CD4-positive, alpha-beta T cell treated with Interleukin-10 for 1 hour (primary cell): ENCODE measurements at places on chromosomes 6 and 20.

DNA sequence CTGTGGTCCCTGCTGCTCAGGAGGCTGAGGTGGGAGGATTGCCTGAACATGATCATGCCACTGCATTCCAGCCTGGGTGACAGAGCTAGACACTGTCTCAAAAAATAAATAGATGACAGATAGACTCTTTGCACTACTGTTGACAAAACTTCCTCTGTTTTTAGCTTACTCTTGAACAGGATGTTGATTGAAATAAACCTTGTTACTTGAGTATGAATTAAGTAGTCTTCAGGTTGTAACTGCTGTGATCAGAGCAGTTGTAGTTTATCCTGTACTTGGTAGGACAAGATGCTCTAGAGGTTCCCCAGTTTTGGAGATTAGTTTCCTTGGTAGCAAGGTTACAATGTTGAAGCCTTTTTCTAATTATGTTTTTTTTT, 1.5 kb downstream of the GTF3C6 start:
- no peak for DNase-seq

GRCh38 chr6:144474290-144474689, 189.2 kb downstream of the UTRN start:
- DNase-seq = no peak

GRCh38 chr20:43379239-43379917, 78.3 kb upstream of the SRSF6 start:
- DNase-seq = no peak

GRCh38 chr6:2790588-2791449, 25.6 kb downstream of the WRNIP1 start:
- DNase-seq = peak; percentile 70
